AG09309 (cell line): ENCODE measurements at places on chromosomes 5 and 9.

DNA sequence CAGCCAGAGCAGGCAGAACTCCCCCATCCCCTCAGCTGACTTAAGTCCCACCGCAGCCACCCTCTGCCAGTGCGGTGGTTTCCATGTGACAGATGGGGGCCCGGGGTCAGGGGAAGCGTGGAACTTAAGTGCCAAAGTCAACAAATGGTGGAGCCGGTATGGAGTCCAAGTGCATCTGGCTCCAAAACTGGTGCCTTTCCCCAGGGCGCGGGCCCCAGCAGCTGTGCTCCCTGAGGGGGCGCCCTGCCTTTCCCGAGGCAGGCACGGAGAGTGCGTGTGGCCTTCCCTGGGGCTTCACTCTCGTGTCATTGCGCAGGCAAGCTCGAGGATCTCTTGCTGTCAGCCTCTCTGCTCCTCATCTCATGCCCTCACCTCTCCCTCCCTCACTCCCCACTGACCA lies 33.8 kb downstream of the SLC46A2 start:
- DNase-seq, result no peak

DNA sequence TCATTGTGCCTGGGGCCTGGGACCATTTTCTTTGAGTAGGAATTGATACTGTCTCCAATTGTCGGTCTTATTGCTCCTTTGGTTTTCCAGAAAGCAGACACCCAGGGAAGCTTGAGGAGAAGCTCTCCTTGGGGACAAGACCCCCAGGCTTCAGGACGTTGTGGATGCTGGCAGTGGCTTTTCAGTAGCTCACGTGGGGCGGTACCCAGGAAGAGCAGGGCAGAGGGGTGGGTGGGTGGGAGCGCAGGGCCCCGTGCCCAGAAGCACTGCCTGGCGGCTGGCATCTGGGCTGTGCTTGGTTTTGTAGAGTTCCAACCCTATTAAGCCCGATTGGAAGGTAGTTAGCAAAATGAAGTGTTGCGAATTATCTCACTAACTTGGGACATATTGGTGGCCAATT lies 374.2 kb upstream of the IRX1 start:
- DNase-seq, result no peak

GRCh38 chr5:180294411-180294810 lies 2.5 kb upstream of the MAPK9 start:
- no peak for DNase-seq

GRCh38 chr9:18922161-18922885 lies 110.7 kb downstream of the SAXO1 start:
- DNase-seq, result no peak

GRCh38 chr5:39137819-39138451 lies 63.7 kb upstream of the RICTOR start:
- no peak for DNase-seq

GRCh38 chr5:29822521-29822920 lies 1371.0 kb upstream of the CDH6 start:
- DNase-seq, result no peak

GRCh38 chr9:134913041-134913712 lies 4.5 kb downstream of the FCN1 start:
- no peak for DNase-seq

DNA sequence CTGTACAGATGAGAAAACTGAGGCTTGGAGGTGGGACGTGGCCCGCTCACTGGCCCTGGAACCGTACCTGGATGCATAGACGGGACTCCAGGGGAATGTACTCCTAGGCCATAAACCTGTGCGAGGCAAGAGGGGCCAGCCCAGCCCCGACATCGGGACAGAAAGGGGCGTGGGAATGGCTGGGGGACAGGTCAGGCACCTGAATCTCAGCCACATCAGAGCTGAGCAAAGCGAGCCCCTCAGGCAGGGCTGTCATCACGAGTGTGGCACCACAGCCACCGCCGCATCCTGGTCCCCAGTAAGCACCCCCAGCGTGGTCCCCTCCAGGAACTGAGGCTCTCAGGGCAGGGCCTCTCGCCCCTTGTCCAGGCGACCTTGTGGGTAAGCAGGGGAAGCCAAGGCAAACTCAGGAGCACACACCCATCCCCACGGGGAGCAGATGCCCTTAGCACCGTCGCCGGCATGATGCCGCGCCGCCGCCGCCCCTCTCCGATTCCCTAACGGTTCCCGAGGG lies 16.5 kb downstream of the NACC2 start:
- no peak for DNase-seq

GRCh38 chr9:81976351-81976750 lies 12.2 kb upstream of the SPATA31D1 start:
- no peak for DNase-seq

- DNase-seq, result no peak
Measured at GRCh38 chr5:40853632-40854192, 12.5 kb downstream of the CARD6 start.
